ENCODE measurements at places on chromosomes 3 and 15.

DNA sequence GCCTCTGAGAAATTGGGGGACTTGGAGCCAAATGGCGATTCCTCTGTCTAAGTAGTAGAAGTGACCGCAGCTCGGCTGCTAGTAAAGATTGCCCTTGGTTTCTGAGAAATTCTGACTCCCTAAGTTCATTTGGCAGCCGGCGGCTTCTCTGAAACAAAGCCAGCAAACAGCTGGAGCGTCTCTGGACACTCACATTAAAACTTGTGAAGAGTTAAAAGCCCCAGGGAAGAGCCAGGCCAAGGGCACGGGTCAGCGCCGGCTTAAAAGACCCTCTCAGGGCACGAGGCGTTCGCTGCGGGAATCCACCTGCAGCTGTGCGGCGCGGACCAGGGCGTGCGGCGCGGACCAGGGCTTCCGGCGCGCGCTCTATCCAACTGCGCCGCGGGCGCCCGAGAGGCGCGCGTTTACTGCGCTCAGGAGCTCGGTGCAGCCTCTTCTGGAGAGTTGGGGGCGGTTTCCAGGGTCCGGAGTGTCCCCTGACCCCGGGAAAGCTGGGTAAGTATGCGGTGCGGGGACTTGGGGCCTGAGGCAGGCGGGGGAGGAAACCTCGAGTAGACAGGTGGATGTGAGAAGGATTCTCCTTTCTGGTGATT lies at the start of gene COL6A5:
Gene COL6A5 (plus strand): TSS at position 186 of the 593 bp plus-strand sequence. CDS start 27,967 bp downstream, outside the sequence.
- DNase-seq: no peak

DNA sequence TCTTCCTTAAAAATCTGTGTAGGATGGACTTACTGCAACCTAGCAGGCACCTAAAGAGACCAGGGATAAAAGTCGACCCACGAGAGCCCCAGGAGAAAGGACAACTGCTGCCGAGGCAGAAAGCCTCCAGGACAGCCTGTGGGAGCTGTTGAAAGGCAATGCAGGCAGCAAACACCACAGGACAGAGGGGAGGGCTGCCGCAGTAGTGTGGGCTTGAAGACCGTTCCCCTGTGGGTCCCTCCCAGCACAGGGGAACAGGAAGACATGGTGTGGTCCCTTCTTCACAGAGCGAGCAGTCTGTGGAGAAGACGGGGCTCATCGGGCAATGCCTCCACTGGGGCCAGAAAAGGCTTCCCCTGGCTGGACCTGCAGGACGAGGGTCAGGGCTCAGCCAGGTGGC lies 58.5 kb upstream of the GATA2 start:
- DNase-seq: no peak

DNA sequence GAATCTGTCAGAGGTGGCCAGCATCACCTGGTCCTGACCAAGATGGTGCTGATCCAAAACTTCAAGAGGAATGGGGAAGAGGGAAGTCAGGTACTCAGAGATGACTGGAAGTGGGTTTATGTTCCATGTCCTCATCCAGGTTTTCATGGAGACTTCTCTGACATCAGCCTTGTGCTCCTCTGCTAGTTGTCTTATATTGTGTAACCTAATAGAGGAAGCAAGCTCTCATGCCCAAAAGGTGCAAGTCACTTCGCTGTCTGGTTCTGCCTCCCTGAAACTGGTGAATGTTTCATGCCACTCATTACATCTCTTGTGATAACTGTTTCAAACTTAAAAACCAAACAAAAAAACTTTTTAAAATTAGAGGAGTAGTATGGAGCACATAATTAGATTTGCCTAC lies 127.2 kb upstream of the MANF start:
- no peak for DNase-seq

GRCh38 chr15:89732451-89733172 lies 18.4 kb downstream of the MESP1 start:
- no peak for DNase-seq

GRCh38 chr3:173745952-173746682 lies 348.6 kb downstream of the NLGN1 start:
- DNase-seq: no peak

Data from NCI-H1436 treated with DMSO at 0.1 percent for 48 hours (cell line).